ENCODE measurements at places on chromosomes 2 and 18.

DNA sequence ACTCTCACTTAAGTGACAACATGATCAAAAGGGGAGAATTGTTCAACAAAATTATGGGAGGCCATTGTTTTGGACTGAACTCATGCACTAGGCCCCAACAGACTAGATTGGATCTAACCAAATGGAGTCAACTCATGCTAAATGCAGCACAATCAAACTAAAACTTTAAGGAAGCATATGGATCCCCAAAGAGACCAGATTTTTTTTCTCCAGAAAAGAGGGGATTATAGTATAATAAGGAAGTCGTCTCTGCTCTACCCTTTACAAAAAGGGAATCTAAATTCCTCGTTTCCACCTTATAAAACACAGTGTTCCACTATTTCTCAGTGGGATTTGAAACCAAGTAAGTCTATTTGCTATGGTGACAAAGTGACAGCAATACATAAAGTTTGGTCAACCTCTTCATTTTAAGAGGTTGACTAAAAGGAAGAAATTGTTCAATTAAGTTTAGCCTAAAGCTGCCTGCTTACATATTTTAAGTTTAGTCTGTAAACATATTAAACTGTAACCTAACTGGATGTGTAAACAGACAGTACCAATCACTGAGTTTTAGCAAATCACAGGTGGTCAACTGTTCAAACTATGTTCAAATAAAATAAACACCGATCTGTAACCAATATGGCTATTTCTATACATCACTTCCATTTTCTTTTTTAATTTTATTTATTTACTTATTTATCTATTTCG is 40.9 kb upstream of the MAT2A start:
- DNase-seq, result no peak

DNA sequence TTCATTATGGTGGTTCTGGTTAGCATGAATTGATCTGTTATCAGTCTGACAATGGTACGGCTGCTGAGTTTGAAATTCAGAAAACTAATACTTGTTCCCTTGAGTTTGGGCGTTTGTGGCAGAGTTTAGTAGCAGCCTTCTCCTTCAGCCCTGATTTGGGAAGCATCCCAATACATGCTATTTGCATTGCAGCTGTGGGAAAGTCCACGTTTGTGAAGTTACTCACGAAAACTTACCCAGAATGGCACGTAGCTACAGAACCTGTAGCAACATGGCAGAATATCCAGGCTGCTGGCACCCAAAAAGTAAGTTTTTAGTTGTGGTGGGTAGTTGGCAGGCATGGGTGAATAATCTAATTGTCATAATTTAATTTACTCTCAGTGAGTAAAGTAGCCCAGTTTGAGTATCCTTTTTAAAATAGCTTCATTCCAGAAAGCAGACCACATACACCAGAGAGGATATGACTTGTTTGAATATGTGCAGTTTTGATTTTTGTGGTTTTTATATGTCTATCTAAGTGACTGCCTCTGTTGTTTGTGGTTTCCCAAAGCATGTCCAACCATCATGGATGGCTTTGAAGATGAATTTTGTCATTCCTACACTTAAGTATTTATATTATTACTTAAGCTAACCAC is 12.2 kb downstream of the DGUOK start:
- DNase-seq, result no peak

DNA sequence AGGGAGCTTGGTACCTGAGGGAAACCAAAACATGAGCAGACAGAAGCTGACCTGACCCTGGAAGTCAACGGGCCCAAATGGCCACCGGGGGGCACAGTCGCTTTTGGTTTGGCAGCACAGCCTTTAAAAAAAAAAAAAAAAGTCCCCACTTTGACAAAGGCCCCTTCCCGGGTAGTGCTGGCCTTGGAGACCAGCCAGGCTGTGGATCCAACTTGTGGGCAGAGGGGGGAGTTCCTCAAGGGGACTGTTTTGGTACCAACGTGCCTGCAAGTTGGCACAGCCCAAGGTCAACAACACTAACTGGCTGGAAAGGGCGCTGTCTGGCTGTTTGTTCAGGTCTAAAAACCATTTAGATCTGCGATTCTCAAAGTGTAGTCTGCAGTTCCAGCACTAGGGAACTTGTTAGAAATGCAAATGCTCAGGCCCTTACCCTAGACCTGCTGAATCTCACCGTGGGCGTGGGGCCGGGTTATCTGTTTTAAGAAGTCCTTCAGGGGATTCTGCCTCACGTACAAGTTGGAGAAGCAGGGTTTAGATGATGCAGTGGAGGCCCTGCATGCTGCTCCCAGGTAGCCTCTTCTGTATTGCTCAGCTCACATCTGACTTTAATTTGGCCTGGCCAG is 83.0 kb downstream of the LPIN1 start:
- peak; percentile 59 for DNase-seq

GRCh38 chr2:226676618-226677017 is 123.0 kb downstream of the IRS1 start:
- DNase-seq, result no peak

- no peak for DNase-seq
Measured at GRCh38 chr2:230266638-230267037, 41.1 kb downstream of the SP140 start.

DNA sequence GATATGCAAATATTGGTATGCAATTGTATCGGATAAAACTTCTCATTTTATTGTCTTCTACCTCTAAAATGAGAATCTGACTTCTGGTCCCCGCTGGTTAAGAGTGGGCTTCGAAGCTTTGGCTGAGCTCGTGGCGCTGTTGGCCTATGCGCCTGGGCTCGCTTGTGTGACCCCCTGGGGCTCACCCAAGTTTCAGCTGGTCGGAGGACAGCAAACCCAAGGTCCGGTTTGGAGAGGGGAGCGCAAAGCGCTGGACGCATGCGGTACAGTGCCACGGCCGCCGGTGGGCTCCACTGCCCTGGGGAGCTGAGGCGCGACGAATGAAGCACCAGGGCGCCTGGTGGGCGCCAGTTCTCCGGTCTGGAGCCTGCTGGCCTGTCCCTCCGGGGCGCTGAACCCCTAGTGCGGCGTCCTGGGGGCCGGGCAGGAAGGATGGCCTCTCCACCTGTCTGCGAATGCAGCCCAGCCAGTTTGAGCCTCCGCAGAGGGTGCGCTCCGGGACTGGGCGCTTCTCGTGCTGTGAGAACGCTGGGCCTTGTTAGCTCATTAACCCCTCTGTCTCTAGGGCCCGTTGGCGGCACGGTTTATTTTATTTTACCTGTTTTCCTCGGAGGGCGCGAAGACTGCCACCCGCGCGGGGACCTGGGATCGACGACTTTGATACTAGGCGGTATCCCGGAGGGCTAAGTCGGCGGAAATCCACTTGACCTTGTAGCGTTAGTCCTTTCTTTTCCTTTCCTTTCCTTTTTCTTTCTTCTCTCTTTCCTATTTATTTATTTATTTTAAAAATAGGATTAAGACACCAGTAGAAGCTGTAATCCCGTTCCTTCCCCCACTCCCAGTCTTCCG is 10.4 kb downstream of the MEIS1 start:
- DNase-seq, result no peak

GRCh38 chr2:241540401-241540770 is 18.2 kb upstream of the BOK start:
- no peak for DNase-seq

DNA sequence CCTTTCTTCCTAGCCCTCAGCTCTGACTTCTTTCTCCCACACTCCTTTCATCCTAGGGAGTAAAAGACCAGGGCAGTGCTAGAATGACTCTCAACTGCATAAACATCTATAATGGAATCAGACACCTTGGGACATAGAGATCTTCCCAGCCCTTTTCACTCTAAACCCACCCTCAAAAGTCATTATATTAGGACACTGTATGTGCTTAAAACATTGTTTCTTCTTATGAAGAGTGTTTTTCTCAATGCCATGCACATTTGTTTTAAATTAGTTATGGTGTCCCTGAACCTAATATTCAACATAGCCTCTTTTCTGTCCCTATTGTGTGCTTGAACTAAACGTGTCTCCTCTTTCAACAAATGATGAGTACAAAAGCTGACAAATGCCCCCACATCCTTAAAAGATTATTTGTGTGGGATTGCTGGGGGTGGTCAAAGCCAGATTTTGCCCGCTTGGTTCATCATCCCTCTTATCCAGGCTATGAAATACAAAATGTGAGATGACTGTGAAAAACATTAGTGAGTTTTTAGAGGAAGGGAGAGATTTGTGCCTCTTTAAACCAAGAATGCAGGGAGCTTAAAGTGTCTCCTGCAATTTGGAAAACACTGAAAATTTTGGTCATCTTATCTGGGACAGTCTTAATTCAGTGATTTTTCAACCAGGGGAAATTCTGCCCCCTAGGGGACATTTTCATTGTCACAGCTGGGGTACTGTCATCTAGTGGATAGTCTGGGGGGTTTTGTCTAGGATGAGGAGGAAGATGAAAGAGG is 29.0 kb downstream of the SERPINB5 start:
- peak; percentile 60 for DNase-seq

Data from suppressor macrophage treated with lipopolysaccharide for 4 hours (primary cell).